ENCODE measurements at places on chromosomes 16 and 17.
A peak's percentile ranks its signal among the peaks of the same experiment; 100 is the strongest.

GRCh38 chr16:72791786-72792185 lies 256.1 kb downstream of the ZFHX3 start:
- no peak for DNase-seq

GRCh38 chr17:58335779-58336455 lies 7.3 kb upstream of the TSPOAP1 start:
- peak; percentile 52 for DNase-seq

GRCh38 chr16:57333402-57333801 lies 25.2 kb upstream of the CCL22 start:
- no peak for DNase-seq

DNA sequence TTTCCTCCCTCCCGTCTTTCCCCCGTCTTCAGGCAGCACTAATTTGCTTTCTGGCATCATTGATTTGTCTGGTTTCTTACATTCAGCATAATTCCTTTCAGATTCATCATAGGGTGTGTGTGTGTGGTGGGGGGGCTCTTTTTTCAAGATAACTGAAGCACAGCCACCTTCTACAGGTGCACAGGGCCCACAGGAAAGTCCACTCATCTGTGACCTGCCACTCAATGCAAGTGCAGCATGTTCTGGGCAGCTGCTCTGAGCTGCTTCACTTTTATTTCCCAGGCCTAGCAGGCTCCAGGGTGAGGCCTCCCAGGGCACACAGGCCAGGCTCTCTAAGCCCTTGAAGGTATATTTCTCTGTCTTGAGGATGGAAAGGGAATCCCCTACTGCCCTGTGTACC lies 35.2 kb upstream of the MYH10 start:
- DNase-seq, result no peak
